ENCODE measurements at places on chromosomes 4 and X.
A peak's percentile ranks its signal among the peaks of the same experiment; 100 is the strongest.

DNA sequence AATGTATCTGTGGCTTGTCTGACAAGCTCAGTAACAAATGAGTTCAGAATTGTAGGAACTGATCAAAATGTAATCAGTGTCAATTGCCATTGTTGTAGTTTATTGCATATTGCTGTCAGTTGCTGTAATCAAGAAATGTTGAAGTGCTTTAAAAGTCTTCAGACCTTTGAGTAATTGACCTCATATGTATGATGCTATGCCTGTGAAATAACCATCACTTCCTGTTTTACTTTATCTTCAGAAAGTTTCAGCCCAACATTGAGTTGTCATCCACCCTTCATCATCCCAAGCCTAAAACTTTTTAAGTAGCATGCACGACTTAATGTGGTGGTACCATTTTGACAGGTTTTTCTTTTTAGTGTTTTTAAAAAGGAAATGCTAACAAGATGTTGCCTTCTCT, 212.4 kb downstream of the ARHGAP10 start:
- DNase-seq: no peak

DNA sequence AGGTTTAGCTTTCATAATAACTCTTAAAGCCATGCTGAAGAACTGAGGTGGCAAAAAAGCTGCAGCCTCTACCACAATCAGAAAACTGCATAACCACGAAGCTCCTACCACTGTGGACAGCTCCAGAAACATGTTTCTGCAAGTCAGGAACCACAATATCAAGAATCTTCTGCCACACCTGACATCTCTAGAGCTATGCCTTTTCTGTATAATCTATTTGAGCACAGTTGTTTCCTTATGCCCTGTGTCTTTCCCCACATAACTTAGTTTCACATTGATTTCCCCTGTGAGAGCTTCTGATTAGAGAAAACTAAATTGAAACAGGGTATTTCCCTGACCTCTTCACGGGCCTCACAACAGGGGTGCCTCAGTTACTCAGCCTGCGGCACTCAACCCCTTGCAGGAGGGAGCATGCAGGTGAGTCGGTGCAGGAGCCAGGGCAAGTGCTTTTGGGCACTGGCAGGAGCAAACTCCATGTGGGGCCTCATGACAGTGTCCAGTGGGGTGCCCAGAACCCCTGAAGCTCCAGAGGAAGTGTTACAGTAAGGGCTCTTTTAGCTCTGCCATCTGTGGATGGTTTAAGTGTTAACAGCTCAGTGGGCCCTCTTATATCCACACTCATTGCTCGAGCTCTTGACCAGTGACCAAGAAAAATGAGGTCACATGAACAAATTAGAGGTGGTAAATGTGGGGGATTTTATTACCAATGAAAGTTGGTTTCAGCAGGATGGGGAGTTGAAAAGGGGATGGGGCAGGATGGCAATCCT, 132.8 kb upstream of the BMP3 start:
- DNase-seq: no peak

DNA sequence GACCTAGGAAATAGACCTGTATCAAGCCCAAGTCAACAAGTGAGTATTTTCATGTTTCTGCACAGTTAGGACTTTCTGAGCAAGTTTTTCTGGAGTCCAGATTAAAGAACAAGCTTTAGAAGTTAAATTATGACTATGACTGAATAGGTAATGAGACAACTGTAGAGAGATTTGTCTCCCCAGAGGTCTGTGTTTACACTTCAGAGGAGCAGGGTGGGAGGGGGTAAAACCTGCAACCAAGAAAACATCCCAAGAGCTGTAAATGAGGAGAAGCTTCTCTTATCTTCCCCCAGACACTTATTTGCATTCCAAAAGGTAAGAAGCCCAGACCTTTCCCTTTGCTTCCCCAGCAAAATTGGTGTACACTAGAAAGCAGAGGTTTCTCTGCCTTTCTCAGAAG, 22.1 kb upstream of the CEP135 start:
- DNase-seq: no peak

DNA sequence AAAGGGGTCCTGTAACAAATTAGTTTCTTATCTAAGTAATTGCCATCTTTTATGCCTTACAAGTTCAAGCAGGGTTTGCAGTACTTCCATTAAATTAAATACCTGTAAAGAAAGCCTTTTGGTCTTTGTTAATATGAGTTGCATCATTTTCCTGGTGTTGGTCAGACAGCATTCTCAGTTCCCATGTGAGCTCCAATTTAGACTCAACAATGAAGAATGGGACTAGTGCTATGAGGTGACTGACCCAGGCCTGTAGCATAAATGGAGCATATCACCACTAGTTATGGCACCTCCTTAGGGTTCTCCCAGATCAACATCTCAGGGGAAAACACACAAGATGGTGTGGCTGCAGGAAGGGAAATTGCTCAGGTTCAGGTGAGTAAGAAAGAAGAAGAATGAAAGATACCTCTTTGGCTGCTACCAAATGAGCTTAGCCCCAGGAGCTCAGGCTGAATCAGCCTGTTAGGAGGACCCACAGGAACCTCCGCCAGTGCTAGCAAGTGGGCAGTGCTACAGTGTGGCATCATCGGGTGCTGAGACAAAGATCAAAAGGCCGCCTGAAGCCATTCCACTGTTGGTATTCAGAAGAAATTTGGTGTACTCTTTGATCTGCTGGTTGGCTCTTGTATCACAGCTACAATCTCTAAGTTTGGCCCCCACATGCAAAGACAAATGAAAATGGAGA, 1.8 kb downstream of the TTC29 start:
- no peak for DNase-seq

DNA sequence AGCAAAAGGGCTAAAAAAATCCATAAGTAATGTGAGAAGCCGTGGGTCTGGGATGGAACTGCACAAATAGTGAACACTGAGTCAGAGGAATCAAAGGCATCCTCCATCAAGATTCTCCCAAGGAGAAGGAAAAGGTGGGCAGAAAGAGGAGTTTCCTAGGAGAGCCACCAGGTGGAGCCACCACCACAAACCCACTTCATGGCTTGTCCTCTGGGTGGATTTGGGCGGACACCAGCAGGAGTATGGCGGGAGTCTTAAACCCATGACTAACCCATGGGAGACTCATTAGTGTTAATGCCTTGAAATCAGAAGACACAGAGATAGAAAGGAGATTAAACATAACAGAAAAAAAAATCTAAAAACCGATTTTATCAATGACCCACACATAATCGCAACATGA, 147.7 kb downstream of the SH3KBP1 start:
- peak; percentile 39 for DNase-seq

DNA sequence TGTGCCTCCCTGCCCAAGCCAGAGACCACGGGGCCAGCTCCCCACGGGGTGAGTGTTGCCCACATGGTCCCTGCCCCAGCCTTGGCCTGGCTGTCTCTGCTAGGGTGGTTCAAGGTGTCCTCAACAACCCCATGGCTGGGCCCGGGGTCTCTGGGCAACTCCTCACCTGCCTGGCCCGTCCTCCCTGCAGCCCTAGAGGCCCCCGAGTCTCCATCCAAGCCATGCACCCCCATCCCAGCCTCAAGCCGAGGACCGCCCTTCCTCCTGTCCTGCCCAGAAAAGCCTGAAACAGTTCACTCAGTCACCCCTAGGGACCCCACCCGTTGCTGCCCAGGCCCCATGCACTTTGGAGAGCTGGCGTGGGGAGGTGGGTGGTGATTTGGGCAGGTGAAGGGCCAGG, 120.9 kb downstream of the FAM53A start:
- no peak for DNase-seq
